Activated T-helper 9 cell treated with anti-CD3 and anti-CD28 coated beads, Interleukin-2, amount 50 U/mL, for 16 hours (primary cell): ENCODE measurements at places on chromosomes 1 and 21.
A peak's percentile ranks its signal among the peaks of the same experiment; 100 is the strongest.

GRCh38 chr1:153968000-153968363 lies 280 bp downstream of the CREB3L4 start:
- no peak for DNase-seq

- DNase-seq, result no peak
These were observed 52.0 kb downstream of the TP53BP2 start for GRCh38 chr1:223793716-223794115.

DNA sequence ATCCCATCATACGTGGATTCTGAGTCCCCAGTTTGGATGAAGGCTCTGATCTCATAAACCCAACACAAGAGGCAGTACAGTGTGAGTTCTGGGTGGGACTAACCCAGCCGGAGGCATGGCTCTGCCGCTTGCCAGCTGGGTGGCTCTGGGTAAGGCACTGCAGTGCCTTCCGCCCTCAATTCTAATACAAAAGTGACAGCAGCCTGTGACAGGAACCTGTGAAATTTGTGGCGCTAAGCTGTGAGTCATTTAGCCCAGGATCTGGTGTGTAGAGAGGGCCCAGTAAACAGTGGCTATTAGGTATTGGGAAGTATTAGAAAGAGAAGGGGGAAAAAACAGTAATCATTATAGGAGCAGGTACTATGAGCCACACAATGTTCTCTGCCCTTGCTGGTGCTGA lies 23.3 kb downstream of the HSPG2 start:
- DNase-seq, result no peak

DNA sequence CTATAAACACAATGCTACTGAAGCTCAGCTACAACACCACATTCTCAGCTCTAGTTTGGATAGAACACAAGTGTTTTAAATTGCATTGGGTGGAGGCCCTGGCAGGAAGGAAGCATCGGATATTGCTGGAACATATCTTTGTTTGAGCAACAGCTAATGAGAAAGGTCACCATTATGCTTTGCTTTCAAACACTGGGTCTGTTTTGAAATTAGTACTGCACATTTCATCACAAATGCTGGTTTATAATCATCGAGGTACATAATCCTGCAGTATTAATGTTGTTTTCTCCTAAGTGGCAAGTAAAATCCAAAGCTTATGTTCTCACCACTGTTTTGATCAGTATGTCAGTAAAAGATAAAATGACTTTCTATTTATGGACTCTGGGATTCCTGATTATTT lies 61.5 kb upstream of the ARHGAP29 start:
- DNase-seq, result no peak

DNA sequence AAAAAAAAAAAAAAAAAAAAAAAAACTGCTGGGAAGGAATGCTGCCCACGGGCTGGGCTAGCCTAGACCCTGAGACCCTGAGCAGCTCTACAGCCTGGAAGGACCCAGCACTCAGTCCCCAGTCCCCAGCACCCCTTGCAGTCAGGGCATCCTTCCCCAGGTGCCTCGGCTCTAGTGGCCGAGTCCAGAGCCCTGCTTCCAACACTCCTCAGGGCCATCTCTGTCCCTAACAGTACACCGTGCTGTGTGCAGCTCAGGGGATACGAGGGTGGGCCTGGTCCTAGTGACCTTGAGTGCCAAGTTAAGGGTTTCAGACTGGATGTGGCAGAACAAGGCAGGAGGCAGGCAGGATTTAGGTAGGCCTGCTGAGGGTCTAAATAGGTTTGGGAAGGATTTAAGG lies 50.2 kb upstream of the LRP8 start:
- DNase-seq, result no peak

- DNase-seq, result no peak
These were observed 16.7 kb upstream of the DIP2A start for GRCh38 chr21:46441961-46442498.

- DNase-seq, result peak; percentile 53
These were observed 1.4 kb downstream of the NIT1 start for GRCh38 chr1:161119092-161119903.

DNA sequence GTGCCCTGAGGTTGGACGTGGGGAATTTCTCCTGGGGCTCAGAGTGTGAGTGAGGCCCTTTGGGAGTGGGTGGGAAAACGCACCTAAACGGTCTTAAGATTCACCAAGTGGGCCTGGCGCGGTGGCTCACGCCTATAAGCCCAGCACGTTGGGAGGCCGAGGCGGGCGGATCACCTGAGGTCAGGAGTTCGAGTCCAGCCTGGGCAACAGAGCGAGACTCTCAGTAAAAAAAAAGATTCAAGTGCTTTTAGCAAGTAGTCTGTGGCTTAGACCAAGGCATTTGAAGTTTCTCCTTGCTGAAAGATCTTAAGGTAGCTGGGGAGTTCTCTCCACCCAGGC lies 1.4 kb downstream of the RPS8 start:
- no peak for DNase-seq

DNA sequence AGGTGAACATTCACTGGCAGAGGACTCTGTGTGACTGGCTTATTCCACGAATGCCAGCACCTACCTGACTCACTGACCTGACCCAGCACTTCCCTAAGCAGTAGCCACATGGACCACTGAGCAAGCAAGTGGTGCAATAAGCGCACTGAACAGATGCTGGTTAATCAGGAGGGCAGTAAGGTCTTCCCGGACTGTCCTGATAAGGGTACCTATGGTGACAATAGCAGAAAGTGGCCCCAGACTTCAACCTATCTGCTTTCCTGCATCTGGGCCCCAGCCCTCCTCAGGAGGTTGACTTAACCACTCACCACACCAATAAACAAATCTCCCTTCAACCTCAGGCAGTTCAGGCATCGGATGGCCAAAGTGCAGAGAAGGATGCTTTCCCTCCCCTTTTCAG lies 65.7 kb downstream of the SETD4 start:
- no peak for DNase-seq
